ENCODE measurements at places on chromosomes 3 and 15.

GRCh38 chr3:161070980-161071663 lies 34.0 kb downstream of the B3GALNT1 start:
- no peak for DNase-seq

- no peak for DNase-seq
These were observed 1.3 kb downstream of the ACAP2 start for GRCh38 chr3:195441476-195441991.

GRCh38 chr15:65101411-65101890 lies 13.5 kb downstream of the UBAP1L start:
- DNase-seq, result peak; percentile 75

DNA sequence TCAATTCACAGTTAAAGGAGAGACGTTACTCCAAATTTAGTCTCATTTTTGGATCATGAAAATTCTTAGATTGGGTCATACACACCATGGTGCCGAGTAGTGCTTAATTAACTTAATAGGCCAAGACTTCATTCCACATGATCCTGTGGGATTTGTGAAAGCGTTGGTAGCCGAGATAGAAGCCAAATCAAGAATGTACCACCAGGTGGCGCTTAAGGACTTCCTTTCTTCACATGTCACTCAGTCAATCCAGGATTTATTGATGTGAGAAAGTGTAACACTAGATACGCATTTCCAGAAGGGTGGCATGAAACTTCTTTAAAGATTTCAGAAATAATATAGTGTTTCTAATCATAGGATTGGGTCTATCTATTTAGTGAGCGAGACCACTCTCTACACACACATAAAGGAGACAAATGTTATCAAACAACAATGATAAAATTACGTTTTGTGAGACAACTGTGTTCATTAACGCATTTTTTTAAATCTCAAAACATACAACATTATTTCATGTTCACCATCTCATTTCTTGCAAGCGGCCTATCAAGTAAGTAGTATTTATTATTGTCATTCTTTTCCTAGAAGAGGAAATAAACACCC lies 436.1 kb downstream of the CHL1 start:
- no peak for DNase-seq

DNA sequence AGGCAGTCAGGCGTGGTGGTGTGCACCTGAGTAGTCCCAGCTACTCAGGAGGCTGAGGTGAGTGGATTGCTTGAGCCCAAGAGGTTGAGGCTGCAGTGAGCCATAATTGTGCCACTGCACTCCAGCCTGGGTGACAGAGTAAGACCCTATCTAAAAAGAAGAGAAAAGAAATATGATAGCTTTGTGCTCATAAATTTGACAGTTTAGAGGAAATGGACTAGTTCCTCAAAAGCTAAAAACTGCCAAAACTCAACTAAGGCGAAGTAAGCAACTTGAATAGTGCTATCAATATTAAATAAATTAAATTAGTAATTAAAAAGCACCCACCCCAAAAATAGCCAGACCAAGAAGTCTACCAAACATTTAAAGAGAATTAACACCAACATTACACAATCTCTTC lies 24.5 kb upstream of the SLC15A2 start:
- DNase-seq, result no peak

DNA sequence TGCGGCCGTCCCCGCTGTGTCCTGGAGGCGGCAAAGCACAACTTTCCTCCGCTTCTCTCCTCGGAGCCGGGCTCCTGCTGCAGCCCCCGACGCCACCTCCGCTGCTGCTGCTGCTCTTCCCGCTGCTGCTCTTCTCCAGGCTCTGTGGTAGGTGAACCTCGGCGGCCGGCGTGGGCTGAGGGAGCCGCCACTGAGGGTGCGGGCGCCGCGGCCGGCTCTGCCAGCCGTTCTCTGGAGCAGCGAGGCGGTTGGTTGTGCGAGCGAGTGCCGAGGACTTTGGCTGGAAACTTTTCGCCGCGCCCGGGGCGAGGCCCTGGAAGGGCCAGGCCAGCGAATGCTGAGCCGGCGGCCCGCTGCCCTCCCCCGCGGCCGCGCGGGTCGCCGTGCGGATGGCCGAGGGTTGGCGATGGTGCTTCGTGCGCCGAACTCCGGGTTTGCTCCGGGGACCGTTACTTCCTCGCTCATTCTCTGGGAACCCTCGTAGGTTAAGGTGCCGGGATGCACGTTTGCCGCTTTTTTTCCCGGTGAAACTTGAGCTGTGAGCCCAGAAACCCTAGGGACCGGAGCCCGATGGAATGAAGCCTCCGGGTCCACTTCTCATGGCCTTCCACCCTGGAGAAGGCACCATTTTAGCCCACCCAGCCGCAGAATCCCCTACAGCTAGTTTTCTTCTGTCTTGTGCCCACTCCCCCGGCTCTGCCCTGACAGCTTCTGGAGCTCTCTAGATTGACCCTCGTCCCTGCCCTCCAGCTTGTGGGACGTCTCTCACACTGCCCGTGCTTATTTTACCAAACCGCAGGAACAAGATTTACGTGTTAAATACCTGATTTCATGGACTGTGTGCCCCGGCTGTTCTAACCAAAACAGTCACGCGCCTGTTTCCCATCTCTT lies 660 bp downstream of the NECTIN3 start:
- peak; percentile 53 for DNase-seq

DNA sequence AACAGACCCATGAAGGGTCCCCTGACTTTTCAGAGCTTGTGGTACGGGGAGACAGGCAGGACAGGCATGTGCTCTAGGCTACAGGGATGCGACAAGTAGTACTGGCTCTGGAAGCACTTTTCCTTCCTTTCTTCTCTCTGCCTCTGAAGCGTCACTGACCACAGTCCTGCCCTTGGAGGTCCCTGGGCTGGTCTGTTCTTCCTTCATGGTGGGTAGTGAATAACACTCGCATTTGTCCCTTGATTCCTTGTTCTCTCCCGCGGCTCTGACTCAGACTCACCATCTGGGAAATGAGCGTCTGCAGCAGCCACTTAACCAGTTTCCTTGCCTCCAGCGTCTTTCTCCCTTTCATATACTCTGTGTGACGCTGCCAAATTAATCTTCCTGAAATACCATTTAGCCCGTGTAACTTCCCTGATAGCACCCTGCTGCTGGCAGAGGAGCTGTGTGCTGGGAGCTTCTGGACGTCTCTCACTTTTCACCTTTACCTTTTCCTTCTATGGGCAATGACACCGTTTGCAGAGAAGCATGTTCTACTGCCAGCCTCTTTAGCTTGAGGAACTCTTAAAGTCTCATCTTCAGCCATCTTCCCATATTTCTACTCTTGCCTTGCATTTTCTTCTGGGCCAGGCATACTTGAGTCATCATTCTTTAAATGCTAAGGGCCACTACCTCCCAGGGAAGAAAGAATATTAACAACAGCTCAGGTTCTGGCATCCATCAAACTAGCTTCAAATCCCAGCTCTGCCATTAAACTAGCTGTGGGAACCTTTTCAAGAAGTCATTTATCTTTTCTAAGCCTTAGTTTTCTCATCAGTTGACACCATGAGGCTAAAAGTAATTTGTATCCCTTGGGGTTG lies 33.6 kb downstream of the TMEM45A start:
- peak; percentile 88 for DNase-seq

GRCh38 chr3:25380222-25380739 lies 47.8 kb upstream of the RARB start:
- no peak for DNase-seq

DNA sequence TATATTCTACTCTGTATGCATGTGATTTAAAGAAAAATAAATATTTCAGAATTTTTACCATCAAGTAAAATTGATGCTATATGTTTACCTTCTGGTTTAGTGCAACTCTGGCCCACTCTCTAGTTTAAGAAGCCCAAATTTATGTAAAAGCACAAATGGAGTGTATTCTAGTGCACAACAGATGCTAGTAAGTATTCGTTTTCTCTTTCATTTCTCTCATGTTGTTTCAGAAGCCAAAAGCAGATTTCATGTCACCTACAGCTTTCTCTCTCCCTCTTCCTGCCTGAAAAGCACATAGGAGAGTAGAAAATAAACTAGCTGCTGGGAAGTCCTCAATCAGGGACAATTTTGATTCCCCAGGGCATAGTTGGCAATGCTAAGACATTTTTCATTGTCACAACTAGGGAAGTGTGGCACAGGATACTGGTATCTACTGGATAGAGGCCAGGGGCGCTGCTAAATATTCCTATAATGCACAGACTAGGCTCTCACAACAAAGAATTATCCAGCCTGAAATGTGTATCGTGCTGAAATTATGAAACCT lies 147.4 kb upstream of the ARHGEF26 start:
- no peak for DNase-seq

- no peak for DNase-seq
These were observed 8.3 kb downstream of the GHRL start for GRCh38 chr3:10284496-10284895.

DNA sequence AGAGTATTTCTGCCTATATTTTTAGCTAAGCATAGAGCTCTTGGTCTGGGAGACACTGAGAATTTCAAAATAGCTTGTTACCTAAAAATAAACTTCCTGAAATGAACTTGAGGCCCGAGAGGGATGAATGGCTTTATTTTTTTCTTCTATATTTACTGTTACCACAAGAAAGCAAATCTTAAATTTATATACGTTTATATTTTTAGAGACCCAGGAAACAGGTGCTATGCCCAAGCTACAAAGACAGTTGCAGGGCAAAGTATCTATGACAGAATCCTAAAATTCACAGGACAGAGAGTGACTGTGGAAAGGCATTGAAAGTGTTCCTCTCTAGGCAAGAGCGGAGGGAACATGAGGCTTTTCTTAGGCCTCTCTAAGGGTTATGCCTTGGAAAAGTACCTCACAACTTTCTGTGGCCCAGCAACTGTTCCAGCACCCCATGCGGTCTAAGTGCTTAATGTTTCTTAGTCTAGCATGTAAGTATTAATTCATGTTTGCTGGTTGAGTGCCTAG lies 36.5 kb downstream of the TGFBR2 start:
- no peak for DNase-seq

DNA sequence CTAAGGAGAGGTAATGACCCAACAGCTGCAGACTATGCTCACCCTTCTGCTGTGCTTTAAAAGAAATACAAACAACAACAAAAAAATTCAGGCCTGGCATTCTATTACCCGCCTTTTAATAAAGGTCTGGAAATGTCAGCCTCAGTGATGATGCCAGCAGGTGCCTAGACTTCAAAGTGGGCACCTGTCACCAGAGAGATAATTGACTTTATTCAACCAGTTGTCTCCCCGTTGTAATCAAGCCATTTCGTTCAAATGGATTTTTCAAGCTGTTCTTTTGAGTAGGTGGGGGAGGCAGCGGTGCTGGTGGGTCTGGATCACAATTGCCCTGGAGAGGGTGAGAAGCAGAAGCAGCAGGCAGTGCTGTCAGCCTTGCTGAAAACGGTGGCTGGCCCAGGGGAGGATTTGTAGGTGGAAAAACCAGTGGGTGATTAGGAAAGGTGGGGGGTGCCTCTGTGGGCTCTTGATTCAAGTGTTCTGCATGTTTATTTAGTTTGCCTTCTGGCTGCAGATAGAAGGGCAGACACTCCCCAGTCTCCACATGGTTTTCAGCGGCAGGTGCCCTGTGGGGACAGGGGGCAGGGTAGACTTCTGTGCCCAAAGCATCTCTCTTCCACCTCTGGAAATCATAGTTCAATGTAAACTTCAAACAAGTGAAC lies 300.2 kb upstream of the SLCO3A1 start:
- DNase-seq, result no peak

- DNase-seq, result no peak
These were observed 301.3 kb upstream of the IGF1R start for GRCh38 chr15:98347001-98347400.
